GM23338 (cell line): ENCODE measurements at places on chromosomes 2 and 18. TPM values are rescaled to one million over a fixed set of nuclear protein-coding genes. Genes with fewer than 3 reads are reported as not detected.

Gene C1QL2
- 0.69 and 1.2 TPM in 2 replicates for total RNA-seq

Gene NYAP2
- not detected in 2 replicates for total RNA-seq

DNA sequence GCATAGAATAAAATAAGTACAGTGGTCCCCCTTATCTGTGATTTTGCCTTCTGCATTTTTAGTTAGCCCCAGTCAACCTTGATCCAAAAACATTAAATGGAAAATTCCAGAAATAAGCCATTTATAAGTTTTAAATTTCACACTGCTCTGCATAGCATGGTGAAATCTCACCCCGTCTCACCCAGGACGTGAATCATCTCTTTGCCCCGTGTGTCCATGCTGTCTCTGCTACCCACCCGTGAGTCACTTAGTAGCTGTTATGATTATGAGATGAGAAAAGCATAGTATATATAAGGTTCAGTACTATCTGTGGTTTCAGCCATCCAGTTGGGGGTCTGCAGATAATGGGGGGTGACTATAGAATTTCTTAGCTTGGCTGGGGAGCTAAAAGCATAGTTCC is 67.3 kb downstream of the RHBDD1 start:
- DNase-seq, result no peak

- no peak for DNase-seq
These were observed 238.2 kb upstream of the SOX11 start for GRCh38 chr2:5454051-5454390.
